ENCODE measurements at places on chromosomes 1 and 21.

GRCh38 chr1:114296413-114296812, 142.7 kb upstream of the SYT6 start:
- DNase-seq, result no peak

- no peak for DNase-seq
Measured at GRCh38 chr1:229487181-229487580, 21.0 kb downstream of the NUP133 start.

GRCh38 chr1:206421616-206422340, 48.5 kb upstream of the IKBKE start:
- no peak for DNase-seq

DNA sequence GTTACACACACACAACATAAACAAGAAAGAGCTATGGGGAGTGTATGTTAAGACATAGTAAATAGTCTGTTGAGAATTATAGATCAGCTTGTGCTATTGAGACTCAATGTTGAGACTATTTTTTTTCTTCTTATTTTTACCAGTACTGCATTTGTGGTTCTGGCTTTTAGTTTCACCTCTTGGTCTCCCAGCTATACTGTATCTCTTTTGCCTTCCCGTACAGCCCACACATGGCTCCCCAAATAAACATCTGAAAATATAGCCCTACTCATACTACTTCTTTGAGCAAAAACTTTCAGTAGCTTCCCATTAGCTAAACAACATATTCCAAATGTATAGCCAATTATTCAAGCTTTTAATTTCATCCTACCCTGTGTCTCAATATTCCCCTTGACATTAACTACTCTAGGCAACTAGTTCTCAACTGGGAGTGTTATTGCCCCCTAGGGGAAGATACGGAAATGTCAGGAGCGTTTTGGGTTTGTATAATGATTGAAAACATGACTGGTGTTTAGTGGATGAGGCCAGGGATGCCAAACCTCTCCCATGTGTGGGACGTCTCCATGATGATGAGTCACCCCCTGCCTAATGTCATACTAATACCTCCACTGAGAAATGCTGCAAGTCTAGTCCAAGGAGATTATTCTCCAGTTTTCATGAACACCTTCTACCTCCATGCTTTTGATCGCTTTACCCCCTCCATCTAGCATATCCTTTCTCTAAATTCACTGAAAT, 6.8 kb downstream of the RPE65 start:
- DNase-seq, result peak; percentile 39

- DNase-seq, result no peak
Measured at GRCh38 chr1:41387667-41388091, 26.4 kb downstream of the FOXO6 start.

DNA sequence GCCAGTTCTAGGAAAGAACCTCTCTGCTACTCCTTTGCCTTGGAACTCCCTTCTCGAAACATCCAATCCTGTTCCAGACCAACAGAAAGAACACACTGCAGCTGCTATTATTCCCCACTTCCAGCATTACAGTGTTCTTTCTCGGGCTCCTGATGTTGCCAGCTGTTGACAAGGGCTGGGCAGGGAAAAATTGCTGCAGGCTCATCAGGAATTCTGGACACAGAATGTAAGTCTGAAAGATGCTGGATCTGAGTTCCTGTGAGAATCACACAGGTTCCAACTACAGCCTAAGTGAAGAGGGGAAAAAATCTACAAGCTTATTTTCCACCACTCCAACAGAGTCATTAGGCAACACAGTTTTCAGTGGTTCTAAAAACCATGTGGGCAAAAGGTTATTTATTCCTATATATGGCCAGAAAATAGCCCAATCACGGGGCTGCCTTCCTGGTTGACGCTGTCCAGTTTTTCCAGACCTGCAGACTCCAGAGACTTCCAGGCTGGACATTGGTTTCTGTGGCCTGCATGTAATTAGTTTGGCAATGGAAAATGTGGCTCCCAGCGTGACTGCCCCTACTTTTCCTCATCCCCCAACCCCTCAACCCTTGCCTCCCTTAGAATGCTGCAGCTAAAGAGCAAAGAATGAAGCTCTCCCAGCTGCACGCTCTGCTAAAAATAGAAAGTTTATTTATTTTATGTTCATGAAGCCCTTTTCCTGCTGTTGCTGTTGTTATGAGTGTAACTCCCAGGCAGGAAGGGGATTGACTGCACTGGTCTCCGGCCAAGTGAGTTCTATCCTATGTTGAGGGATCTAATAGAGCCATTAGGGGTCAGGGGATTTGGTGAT, 8.3 kb upstream of the KIAA0040 start:
- peak; percentile 87 for DNase-seq

- no peak for DNase-seq
Measured at GRCh38 chr1:48808496-48808895, 31.8 kb upstream of the BEND5 start.

DNA sequence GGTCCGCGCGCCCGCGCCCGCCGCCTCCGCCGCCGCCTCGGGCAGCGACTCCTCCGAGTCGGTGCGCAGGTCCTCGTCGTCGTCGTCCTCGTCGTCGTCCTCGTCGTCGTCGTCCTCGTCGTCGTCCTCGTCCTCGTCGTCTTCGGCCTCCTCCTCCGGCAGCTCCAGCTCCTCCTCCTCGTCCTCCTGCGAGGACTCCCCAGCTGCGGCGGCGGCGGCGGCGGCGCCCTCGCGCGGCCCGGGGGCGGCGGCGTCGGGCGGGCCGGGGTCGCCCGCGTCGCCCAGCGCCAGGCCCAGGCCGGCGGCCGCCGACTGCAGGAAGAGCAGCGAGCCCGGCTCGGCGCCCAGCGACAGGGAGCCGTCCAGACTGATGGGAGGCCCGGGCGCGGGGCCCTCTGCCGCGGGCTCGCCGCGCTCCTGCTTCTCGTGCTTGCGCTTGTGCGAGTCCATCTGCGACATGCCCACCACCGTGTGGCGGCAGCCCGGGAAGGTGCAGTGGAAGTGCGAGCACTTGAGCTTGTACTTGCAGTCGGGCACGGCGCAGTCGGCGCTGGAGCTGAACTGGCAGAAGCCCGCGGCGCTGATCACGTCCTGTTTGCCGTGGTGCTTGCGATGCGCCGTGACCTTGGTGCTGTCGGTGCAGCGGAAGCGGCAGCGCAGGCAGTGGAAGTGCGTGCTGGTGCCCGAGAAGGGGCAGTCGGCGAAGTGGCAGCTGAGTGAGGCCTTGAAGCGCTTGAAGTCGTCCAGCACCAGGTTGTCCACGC, 157.3 kb downstream of the CASZ1 start:
- peak; percentile 31 for DNase-seq

GRCh38 chr1:109659997-109660690, 4.2 kb downstream of the GSTM4 start:
- no peak for DNase-seq

GRCh38 chr1:195958131-195958530, 650.1 kb downstream of the KCNT2 start:
- no peak for DNase-seq

DNA sequence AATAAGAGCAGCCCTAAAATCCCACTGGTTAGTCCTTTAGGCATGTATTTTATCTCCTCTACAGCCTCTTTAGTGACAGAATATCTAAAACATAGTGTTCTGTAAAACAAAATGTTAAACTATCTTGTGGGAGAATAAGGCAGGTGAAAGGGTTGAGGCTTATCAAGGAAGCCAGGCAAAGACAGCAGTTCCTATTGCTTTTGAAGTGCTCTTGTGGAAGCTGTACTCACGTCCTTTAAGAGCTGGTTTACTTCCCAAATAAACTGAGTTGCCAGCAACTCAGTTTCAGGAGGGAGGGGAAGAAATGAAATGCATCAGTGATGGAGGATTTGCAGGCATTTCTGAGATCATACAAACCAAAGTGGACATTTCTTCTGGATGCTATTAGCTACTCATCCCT, 529.6 kb upstream of the ZRANB2 start:
- DNase-seq, result no peak

DNA sequence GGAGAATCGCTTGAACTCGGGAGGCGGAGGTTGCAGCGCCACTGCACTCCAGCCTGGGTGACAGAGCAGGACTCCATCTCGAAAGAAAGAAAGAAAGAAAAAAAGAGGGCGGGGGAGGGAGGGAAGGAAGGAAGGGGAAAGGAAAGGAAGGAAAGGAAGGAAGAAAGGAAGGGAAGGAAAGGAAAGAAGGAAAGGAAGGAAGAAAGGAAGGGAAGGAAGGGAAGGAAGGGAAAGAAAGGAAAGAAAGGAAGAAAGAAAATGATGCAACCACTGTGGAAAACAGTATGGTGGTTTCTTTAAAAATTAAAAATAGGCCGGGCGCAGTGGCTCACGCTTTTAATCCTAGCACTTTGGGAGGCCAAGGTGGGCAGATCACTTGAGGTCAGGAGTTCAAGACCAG, 15.2 kb upstream of the RCAN3 start:
- DNase-seq, result no peak

DNA sequence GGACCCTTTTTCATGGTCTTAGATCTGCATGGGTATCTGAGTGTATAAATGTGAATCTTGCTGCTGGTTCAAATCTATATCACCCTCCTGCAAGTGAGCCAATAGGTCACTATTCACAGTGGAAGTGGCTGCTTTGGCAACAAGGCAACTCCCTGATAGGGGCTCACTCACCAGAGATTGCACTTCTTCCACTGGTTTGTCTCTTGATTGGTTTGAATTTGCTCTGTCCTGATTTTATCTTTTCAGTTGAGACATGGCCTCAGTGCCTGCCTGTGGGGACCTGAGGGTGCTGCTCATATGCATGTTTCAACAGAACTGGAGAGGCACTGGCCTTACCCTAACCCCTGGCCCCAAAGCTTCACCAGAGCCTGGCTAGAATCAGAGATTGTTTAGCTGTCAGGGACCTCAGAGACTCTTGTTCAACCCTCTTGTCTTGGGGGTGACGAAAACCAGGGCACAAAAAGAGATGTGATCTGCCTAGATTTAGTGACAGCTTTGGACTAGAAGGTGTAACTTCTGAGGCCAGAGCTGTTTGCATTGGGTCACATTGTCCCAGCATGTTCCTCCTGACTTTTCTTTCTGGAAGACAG, 16.9 kb downstream of the AVPR1B start:
- no peak for DNase-seq

- DNase-seq, result no peak
Measured at GRCh38 chr1:172673761-172674160, 14.9 kb downstream of the FASLG start.

DNA sequence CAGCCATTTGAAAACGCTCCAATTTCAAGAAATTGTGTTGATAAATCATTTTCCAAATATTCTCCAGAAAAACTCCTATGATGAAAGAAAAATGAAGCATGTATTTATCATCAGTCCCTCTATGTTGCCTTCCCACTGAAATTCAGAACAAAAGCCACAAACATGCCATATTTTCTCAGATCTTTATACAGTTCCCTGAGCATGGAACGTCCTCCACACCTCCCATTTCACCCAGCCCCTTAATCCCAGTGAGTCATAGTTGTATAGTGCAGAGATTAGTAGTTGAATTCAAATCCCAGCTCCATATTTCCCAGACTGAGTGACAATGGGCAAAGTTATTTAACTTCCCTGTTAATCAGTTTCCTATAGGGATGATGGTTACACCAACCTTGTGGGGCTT, 20.6 kb upstream of the NPL start:
- DNase-seq, result no peak

GRCh38 chr21:33869873-33870272, 45.7 kb downstream of the ATP5PO start:
- DNase-seq, result no peak

- DNase-seq, result no peak
Measured at GRCh38 chr1:119882132-119883049, 13.9 kb downstream of the ADAM30 start.

- no peak for DNase-seq
Measured at GRCh38 chr21:21898801-21899200, 900.6 kb downstream of the NCAM2 start.

GRCh38 chr21:19171585-19171984, 768.0 kb upstream of the TMPRSS15 start:
- DNase-seq, result no peak

DNA sequence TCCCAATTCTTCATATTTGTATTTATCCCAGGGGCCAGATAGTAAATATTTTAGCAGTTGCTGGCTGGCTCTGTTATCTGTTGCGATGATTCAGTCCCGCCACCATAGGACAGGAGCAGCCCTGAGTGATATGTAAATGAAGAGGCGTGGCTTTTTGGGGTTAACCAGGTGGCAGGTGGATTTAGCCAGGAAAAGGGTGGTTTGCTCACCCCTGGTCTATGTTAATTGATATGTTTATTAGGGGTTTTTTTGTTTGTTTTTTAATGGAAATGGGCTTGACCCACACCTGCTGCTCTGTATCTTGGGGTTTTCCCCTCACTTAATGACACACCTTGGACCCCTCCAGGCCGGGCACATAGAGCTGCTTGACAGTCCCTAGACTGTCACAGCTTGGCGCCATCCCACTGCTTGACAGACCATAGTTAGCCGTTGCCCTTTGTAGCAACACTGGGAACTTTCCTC, 62.8 kb downstream of the PIK3CD start:
- no peak for DNase-seq

DNA sequence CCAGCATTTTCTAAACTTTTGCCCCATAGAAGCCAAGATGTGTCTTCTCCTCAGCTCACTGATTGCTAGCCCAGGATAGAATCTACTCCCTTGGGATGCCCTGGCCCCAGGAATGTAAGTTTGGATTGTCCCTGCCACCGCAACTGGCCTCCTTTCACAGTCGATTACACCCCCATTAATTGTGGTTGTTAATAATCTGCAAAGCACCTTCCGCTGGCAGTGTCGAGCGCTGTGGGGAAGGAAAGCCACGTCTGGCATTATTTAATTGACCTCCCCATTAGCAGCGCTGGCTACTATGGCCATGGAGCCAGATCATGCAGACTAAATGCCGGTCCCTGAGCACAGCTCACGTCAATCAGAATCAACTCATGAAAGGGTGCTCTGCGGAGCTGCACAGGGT, 597.3 kb upstream of the PLXNA2 start:
- DNase-seq, result no peak

- DNase-seq, result no peak
Measured at GRCh38 chr1:206808615-206809014, 36.3 kb upstream of the IL10 start.

GRCh38 chr1:12100071-12100470, 37.0 kb downstream of the TNFRSF8 start:
- no peak for DNase-seq

DNA sequence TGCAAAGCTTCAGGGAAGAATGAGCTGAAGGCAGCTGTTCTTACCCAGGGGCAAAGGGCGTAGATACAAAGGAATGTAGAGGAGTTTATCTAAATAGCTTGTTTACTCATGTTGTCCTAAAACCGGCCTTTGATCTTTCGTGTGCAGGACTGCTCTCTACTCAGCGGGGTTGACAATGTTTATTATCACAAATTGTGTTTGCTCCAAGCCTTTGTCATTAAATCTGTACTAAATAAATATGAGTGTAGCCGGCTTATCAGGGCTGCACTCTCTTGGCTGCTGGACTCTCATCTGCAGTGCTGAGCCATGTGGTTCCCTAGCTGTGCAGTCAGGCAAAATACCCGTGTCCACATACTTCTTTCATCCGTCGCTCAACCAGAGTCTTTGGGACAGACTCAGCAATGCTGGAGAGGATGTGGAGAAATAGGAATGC, 199.0 kb downstream of the LBR start:
- DNase-seq, result no peak

- peak; percentile 72 for DNase-seq
Measured at GRCh38 chr1:78114034-78114956, 68.5 kb downstream of the GIPC2 start.

GRCh38 chr1:167272369-167272957, 51.8 kb downstream of the POU2F1 start:
- no peak for DNase-seq
